ENCODE measurements at places on chromosomes 1 and 21.

GRCh38 chr1:10771789-10772188, 24.7 kb downstream of the CASZ1 start:
- DNase-seq = no peak

DNA sequence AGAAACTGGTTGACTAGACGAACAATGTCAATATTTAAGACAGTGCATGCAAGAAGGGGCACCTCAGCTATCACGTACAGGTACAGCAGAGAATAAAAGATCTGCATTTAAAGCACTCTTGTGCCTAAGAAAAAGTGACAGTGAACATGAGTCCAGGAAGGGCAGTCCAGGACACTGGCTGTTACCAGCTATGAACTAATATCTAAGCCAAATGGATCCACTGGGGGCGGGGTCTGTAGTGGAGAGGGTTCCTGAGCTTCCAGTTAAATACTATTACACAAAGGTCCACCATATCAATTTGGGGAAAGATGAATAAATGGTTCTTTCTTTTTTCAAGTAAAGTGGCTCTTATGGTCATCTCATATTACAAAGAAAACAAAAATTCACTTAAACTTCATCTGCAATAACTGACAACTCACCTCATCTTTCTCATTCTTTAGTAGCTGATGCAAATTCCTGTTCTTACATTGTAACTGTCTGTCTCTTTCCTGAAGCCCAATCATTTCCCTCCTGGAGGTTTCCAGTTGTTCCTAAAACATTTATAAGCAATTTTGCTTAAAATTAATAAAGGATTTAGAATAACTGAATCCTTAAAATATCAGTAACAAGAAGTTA, 24.5 kb downstream of the SSX2IP start:
- DNase-seq = no peak

GRCh38 chr1:179937668-179938254, 16.8 kb upstream of the CEP350 start:
- no peak for DNase-seq

DNA sequence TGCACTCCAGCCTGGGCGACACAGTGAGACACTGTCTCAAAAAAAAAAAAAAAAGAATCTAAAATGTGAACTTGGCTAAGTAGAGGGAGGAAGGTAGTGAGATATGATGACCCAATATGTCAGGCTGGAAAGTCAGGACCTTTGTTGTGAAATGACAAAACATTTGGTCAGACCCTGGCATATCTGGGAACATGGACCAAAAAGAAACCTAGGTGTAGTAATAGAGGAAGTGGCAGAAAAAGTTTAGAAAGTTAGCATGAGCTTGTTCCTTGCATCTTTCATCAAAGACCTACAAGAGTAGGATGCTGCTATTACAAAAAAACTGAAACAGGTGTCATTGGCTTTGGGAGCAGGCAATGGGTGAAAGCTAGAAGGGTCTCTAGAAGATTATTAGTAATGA, 7.3 kb upstream of the S100A3 start:
- DNase-seq = no peak

DNA sequence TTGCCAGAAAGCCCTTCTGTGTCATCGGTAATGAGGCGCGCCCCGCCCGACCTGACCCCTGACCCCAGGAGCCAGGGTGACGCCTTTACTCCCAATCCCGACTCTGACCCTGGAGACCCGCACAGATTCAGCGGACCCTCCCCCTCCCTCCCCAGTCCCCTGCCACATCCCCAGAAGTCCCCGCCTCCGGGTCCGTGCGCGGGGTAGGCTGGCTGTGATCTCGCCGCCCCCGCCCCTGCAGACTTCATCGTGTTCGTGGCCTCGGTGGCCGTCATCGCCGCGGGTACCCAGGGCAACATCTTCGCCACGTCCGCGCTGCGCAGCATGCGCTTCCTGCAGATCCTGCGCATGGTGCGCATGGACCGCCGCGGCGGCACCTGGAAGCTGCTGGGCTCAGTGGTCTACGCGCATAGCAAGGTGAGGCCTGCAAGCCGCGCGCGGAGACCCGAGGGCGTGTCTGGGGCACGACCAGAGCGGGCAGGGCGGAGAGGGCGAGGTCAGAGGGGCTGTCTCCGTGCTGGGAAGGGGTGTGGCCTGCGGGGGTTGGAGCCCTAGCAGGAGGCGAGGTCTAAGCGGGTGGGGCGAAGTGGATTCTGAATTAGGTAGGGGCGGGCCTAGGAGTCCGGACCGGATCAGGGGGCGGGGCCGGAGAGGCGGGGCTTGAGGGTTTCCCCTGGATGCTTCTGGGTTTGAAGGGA, 34.8 kb downstream of the KCNQ4 start:
- DNase-seq = peak; percentile 73

GRCh38 chr1:48236716-48237470, 14.4 kb downstream of the SLC5A9 start:
- no peak for DNase-seq

GRCh38 chr1:61770131-61770530, 27.9 kb downstream of the PATJ start:
- DNase-seq = no peak

GRCh38 chr1:45508295-45509151, 8.4 kb downstream of the MMACHC start:
- no peak for DNase-seq

- no peak for DNase-seq
Observed at GRCh38 chr1:244160455-244161235, 109.6 kb downstream of the ZBTB18 start.

- DNase-seq = no peak
Observed at GRCh38 chr1:85148524-85149250, 52.1 kb downstream of the SYDE2 start.

- DNase-seq = no peak
Observed at GRCh38 chr1:225768662-225769426, 8.8 kb upstream of the SRP9 start.

DNA sequence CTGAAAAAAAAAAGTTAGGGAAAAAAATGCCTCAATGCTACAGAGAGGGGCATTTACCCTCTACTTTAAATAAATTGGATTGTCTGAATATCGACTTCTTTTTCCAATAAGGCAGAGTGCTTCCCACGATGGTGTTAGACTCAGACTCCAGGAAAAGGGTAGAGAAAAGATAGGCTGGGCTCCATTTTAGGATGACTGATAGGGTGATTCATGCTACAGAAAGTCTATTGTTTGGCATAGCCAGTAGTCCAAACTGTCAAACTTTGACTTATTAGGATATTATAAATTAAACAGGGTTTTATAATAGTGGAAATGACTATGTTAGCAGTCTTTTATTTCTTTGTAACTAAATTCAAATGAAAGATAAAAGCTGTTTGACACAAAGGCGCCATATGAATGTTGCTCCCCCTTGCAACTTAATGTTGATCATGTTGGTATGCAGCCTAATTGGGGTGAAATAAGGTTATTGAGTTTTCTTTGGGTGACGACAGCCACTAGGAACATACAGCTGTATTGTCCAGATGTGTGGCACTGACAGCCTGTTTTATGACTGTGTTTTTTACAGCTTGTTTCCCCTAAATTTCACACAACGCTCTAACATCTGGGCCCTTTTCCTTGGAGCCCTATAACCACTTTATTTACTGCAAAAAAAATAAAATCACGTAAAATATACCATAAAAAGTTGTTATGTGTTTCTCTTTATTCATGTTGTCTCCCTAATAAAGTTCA, 69.3 kb downstream of the SPAG17 start:
- no peak for DNase-seq

DNA sequence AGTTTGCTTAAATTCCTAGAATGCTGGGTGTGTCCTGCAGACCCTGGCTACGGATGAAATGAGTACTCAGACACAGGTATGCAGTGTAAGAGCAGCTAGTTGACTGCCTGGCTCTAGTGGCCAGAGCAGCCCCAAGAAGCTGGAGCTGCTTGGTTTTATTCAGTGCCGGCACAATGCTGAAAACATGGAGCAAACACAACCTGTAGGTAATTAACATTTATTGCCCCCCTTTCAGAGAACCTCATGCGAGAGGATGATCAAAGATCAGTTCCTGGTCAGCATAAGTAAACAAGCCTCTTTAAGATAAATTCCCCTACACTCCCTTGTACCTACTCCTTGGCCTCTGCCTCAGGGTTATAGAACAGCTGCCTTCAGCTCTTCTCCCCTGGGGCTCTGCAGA, 43.2 kb downstream of the MRPS6 start:
- no peak for DNase-seq

DNA sequence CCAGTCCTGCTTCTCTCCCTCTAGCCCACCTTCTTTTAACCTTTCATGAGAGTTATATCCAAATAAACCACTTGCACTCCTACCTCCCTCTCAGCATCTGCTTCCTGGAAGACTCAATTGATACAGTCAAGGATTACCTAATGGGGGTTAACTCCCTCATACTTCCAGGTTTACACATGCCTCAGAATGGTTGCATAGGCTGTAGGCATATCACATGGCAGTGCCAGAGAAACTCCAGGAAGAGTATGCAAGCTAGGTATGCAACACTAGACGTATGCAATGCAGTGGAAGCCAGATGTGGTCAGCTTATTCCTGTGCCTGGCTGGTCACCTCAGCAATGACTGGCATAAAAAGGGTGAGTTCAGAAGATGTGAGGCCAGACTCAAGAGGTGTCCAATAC, 32.7 kb upstream of the VANGL1 start:
- no peak for DNase-seq

DNA sequence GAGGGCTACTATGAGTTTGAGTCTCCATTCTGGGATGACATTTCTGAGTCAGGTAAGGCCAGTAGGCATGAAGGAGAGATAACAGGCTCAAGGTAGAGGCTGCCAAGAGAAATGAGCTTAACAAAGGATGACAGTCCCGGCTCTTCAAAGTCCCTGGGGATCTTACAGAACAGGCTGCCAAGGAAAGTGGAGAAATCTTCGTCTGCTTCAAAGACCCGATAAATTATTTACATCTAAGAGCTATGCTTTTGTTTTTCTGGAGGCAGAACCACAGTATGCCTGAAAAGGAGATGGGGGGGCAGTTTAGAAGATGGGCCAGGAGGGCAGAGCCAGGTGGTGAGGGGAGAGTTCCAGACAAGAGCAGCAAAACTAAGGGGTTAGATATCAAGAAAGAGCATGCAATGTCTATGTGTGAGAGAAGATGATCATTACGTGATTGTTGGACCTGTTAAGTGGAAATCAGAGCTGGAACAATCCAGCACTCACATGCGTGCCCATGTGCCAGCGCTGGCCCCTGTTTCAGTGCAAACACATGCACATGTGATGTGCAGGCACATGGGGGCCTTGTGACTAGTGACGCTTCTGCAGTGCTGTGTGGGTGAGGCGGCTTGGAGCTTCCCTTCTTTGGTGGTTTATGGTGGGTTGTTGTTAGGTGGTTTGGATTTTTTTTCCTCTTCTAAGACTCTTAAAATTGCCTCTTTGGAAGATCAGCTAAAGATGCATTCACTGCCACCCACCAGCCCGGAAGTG, 25.7 kb downstream of the CAMK1G start:
- DNase-seq = no peak

DNA sequence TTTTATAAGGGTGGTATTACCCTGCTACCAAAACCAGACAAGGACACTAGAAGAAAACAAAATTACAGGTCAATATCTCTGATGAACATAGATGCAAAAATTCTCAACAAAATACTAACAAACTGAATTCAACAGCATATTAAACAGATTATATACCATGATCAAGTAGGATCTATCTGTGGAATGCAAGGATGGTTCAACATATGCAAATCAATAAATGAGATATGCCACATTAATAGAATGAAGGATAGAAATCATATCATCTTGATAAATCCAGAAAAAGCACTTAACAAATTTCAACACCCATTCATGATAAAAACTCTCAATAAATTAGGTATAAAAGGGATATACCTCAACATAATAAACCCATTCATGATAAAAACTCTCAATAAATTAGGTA, 24.3 kb upstream of the MYBPHL start:
- DNase-seq = no peak

DNA sequence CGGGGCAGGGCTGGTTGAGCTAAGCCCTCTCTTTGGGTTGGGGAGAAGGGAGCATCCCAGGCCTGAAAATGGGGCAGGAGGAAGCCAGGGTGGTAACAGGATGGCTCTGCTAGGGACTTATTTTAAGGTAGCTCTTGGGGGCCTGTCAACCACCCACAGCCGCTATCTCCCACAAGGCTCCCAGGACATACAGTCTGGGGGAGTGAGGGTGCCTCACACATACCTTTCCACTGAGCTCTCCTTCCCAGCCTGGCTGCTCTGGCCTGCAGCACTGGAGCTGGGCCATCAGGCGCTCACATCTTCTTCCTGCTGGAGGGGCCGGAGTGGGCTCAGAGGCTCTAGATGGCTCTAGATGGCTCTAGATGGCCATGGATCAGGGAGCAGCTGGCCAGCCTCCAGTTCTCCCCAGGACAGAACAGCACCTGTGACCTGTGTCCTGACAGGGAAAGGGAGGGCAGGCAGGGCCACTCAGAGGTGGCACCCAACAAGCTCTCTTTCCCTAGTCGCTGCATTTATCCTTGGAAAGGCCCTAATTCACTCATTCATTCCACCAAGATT, 11.0 kb upstream of the NPPB start:
- DNase-seq = no peak

GRCh38 chr1:244102468-244102867, 51.4 kb downstream of the ZBTB18 start:
- DNase-seq = no peak

GRCh38 chr21:20968391-20968790, 29.8 kb upstream of the NCAM2 start:
- DNase-seq = no peak

DNA sequence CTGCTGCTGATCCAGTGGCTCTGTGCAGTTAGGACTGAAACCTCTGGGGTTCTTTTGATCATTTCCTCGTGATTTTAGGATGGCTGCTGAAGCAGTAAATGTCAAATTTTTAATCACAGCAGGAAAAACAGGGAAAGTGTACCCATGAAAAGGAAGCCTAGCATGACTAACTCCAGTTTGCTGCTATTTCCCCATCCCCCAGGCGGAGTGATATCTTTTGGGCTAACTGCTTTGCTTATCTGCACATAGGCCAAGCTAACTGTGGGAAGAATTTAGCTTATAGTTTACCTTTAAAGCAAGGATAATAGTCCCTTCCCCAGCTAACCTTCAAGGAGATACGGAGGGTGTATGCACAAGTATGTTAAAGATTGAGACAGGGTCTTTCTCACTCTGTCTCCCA, 149.8 kb upstream of the TNR start:
- no peak for DNase-seq

GRCh38 chr1:226443439-226443838, 35.5 kb upstream of the PARP1 start:
- no peak for DNase-seq

GRCh38 chr1:9435854-9436640, 103.2 kb upstream of the SLC25A33 start:
- no peak for DNase-seq

- no peak for DNase-seq
Observed at GRCh38 chr1:27144920-27145661, 9.8 kb downstream of the SLC9A1 start.

All from activated CD4-positive, alpha-beta T cell treated with anti-CD3 and anti-CD28 coated beads, Interleukin-2, amount 50 U/mL, for 24 hours (primary cell).